CD14-positive monocyte (primary cell): ENCODE measurements at places on chromosomes 2 and 18.

DNA sequence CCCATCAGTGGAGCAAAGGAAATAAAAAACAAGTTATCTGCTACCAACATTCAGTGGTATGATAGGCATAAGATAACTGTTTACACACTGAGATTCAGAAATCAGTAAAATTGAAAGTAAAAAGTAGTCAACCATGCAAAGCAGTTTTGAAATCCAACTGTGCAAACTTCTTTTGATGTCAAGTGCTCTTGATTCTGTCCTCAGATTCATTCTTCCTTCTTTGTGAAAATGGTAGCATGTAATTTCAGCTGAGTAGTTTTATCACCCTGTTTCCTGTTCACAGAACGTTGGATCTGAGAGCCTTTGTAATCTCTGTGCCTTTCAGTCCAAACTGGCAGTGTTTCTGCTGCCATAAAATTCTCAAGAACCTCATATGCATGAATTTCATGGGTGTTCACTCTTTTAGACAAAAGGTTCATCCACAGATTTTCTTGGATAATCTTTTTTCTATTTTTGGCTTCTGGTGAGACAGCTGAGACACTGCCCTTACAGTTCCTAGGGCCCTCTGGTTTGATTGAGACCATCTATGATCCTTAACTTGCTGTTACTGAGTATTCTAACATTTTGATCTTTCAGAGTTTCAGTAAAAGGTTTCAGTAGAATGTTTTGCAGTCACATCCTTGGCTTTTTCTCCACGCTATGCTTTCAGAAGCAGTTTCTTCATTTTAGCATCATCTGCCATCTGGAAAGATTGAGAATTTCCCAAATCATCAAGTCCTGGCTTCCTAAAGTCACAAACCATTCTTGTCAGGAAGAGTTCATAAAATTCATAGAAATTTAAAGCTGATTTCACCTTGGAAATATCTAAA is 272.3 kb upstream of the EPHA4 start:
- DNase-seq, result no peak

DNA sequence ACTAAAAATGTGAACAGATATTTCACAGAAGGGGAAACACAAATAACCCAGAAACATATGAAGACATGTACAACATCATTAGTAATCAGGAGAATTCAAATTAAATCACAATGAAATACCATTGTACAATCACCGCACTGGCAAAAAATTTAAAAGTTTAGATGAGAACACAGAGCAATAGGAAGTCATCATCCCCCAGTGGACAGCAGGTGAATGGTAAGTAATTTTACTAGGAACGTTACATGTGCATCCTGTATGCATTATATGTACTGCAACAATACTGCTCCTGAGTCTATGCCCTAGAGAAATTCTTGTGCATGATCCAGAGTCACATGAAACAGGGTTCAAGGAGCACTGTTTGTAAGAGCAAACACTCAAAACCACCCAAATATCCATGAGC is 713.8 kb downstream of the NRXN1 start:
- no peak for DNase-seq

- no peak for DNase-seq
These were observed 186.0 kb upstream of the TNP1 start for GRCh38 chr2:217045700-217046475.

- DNase-seq, result no peak
These were observed 182.1 kb downstream of the OSR1 start for GRCh38 chr2:19176172-19176852.

- DNase-seq, result peak; percentile 36
These were observed 31.8 kb downstream of the SP100 start for GRCh38 chr2:230447455-230448451.

DNA sequence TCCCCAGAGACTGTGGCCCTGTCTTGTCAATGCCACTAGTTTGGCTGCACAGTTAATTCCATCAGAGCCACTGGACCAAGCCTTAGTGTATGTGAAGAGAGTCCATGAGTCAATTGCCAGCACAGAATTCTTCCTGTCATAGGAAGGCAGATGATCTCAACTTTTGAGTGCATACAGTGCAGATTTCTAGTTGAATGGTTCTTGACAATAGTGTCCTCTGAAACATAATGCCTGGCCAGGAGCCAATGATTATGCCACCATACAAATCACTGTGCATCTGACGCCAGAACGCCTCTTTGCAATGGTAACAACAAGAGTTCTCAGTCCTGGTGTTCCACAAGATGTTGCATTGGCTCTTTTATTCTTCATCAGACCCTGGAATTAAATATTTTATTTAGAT is 7.1 kb downstream of the NEUROD1 start:
- no peak for DNase-seq

DNA sequence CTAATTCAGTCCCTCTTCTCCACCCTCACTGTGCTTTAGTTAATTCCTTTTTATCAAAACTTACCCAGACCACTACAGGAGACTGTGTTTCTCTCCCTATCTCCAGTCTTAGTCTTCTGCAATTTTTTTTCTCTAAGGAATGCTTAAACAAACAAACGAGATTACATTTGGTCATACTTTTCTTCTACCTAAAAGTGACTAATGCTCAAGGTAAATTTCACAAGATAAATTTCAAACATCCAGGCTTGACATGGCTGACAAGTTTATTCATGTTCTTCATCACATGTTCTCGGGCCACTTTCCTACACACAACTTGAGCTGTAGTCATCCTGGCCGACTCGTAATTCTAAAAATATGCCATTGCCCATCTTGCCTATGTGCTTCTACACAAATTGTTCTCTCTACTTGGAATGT is 23.2 kb upstream of the ACSL3 start:
- no peak for DNase-seq

- DNase-seq, result no peak
These were observed 415.5 kb downstream of the CBLN2 start for GRCh38 chr18:72128649-72129048.

- DNase-seq, result no peak
These were observed 138.4 kb downstream of the ZNF516 start for GRCh38 chr18:76356666-76357065.

DNA sequence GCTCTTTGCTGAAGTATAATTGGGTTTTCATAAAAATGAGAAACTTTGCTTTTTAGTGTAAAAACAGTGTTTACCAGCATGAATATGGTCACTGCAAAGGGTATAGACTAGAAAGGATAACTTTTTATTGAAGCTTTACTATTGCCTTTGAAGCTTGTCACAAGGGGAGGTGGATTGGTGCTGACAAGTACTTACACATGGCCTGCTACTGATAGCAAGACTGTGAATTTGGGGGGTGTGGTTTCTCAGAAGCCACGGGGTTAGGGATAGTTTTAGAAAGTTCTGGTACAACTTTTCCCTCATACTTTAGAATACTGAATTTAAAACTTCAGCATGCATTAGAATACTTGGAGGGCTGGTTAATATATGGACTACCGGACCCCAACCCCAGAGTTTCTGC is 294.1 kb downstream of the SOCS6 start:
- DNase-seq, result no peak

DNA sequence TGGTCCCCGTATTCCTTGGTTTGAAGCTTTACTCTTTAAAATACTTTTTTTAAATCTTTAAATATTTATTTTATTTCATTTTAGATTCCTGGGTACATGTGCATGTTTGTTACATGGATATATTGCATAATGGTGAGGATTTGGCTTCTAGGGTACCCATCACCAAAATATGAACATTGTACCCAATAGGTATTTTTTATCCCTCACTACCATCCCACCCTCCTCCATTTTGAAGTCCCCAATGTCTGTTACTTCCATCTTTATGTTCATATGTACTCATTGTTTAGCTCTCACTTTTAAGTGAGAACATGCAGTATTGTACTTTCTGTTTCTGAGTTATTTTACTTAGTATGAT is 59.5 kb upstream of the IL1RL1 start:
- DNase-seq, result no peak

GRCh38 chr2:50385349-50385748 is 646.6 kb downstream of the NRXN1 start:
- no peak for DNase-seq

GRCh38 chr2:193556766-193557470 is 1362.2 kb upstream of the TMEFF2 start:
- DNase-seq, result no peak

- DNase-seq, result no peak
These were observed 118.2 kb downstream of the ZNF521 start for GRCh38 chr18:25233528-25234321.

- DNase-seq, result no peak
These were observed 108.5 kb upstream of the ID2 start for GRCh38 chr2:8573234-8573941.

- no peak for DNase-seq
These were observed 154.5 kb downstream of the CLIP4 start for GRCh38 chr2:29269765-29270109.

DNA sequence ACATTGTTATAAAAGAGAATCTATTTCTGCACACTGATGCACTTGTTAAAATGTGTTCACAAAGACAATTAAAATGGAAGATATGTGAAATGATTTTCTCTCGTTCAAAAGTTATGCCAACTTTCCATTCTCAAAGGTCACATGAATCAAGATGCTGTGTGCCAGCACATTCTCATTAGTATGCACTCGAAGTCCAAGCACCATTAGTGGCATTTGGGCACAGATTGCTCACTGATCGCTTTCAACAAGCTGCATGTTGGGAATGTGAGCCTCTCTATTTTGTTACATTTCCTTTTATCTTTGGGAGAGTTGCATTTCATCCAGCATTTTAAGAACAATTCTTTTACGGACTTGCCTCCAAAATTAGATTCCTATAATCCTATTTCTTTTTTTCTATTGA is 398.9 kb downstream of the FBXO15 start:
- no peak for DNase-seq

- DNase-seq, result no peak
These were observed 126.7 kb downstream of the OSBPL1A start for GRCh38 chr18:24270937-24271380.

DNA sequence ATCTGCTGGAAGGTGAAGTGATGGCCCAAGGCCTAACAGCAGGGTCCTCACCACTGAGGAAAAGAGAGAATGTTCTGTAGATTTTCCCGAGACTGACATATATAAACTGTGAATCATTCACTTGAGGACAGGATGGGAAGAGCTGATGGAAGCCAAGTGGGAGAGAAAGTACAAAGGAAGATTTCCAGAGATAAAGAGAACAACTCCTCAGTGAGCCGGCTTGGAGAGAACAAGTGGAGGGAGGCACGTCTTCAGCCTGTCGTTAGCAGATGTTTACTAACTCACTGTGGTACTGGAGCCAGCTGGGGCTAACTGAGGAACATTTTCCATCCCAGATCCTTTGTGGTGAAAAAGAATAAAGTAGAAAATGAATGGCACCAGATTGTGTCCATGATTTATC is 552.9 kb upstream of the TNP1 start:
- no peak for DNase-seq

- no peak for DNase-seq
These were observed 280.0 kb downstream of the GALR1 start for GRCh38 chr18:77529492-77530176.

GRCh38 chr18:75201282-75202270 is 7.4 kb downstream of the PTGR3 start:
- DNase-seq, result no peak

GRCh38 chr2:234788841-234789240 is 163.0 kb upstream of the SH3BP4 start:
- DNase-seq, result no peak

GRCh38 chr2:10222-10875 is 36.0 kb downstream of the FAM110C start:
- DNase-seq, result no peak

GRCh38 chr2:115533081-115533480 is 1090.6 kb downstream of the DPP10 start:
- no peak for DNase-seq

GRCh38 chr18:54147439-54147838 is 77.0 kb downstream of the MBD2 start:
- DNase-seq, result no peak

DNA sequence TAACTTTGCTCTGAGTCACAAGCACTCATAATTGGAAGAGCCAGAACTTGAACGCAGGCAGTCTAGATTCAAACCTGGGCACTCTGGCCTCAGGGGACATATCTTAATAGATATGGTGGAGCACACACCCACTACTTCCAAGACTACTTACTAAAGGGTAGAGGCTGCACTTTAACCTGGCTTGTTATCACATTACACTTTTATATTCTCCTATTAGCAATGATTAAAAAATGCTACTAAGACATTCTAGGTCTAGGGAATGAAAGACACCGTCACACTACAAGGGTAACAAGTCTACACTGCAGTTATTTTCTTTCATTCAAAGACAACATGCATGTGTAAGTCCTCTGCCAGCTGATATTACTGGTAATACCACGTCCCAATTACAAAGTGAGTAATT is 258.8 kb downstream of the ZNF521 start:
- DNase-seq, result no peak

DNA sequence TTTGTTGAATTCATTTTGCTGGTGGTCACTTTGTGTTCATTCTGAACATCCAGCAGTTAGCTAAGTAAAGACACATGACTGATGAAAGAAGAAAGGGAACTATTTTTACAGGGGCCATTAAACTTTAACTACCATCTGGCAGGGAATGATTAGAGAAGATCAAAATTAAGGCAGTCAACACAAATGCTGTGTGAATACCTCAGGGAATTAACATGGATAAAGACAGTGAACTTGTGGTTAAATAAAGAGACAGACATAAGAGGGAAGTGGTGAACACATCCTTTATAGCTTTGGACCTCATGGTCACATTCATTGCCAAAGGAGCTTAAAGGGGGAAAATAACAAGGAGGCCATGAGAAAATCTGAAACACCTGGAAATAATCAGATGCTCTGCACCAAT is 52.6 kb upstream of the ATP5MC3 start:
- DNase-seq, result no peak

DNA sequence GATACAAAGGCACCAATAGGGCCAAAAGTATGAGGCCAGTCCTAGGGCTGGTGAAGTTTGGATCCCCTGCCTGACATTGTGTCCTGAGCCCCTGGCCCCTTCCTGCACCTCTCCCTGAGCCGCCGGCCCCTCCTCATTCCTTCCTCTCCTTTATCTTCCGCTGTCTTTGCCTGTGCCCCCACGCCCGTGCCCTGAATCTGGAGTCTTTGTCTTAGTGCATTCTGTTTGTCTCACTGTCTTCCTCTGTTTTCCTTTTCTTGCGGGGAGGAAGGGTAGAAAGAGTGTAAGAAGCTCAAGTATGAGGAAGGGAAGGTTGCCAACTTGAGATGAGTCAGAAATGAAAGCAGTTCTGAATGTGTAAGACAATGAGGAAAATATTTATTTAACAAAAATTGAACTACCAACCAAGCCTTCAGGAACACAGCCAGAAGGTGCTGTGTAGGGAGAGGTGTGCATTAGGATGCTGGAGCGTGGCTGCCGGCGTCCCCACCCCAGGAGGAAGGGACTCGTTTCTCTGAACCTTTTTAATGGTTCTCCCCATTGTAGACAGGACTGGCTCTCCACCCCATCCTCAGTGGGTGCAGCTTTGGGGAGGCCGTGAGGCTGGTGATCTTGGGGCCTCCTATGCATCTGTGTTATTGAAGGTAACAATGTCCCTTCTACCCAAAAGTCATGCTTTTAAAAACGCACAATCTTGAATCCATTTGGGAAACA is 133.1 kb downstream of the NEDD4L start:
- no peak for DNase-seq

DNA sequence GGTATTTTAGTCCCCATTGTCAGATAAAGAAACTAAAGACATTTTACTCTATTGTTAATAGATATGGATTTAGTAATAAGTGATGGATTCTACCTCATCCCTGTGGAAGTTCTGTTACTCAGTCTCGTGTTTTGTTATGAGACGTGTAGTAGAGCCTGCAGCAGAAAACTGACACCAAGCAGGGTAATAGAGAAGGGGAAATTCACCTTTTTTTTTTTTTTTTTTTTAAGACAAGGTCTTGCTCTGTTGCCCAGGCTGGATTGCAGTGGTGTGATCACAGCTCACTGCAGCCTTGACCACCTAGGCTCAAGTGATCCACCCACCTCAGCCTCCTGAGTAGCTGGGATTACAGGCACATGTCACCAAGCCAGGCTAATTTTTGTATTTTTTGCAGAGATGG is 164.5 kb downstream of the CERS6 start:
- DNase-seq, result no peak
